ENCODE measurements at places on chromosomes 12 and 14.
A peak's percentile ranks its signal among the peaks of the same experiment; 100 is the strongest.

DNA sequence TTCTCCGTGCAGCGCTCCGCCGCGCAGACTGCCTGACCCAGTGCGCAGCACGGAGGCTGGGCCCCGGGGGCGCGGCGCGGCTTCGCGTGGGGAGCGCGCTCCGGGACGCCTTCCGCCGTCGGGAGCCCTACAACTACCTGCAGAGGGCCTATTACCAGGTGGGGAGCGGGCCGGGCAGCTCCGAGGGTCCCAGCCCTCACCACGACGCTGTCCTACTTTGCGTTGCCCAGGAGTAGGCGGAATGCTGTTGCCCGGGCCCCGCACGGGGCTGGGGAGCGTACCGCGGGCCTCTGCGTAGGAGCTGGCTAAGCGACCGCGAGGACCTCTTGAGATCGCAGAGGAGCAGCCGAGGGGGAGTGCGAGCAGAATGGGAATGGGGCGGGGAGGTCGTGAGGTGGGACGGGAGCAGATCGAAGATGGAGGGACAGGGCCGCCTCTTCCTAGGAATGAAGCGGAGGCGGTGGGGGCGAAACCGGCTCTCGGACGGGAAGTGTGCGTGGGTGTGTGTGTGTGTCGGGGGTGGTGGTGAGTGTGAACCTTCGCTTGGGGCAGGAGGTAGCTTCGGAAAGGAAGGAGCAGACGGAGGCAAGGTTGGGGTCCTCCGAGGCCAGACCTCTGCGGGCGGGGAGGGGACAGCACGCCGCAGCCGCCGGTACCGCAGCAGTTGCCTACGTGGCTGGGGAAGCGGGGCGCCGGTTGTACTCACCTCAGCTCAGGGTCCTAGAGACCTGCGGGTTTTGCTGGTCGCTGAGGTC is 751 bp downstream of the P3H3 start:
- DNase-seq: peak; percentile 48

- no peak for DNase-seq
Observed at GRCh38 chr12:50018968-50019367, 6.3 kb downstream of the RACGAP1 start.

GRCh38 chr14:33567023-33567728 is 383.7 kb downstream of the EGLN3 start:
- DNase-seq: peak; percentile 34

- peak; percentile 74 for DNase-seq
Observed at GRCh38 chr14:102050625-102051024, 36.2 kb downstream of the HSP90AA1 start.

GRCh38 chr12:104134882-104135281 is 3.1 kb downstream of the NFYB start:
- no peak for DNase-seq

Data from adrenal gland (tissue), 19 donors.